ENCODE measurements at places on chromosomes 1 and 21.
A peak's percentile ranks its signal among the peaks of the same experiment; 100 is the strongest.

DNA sequence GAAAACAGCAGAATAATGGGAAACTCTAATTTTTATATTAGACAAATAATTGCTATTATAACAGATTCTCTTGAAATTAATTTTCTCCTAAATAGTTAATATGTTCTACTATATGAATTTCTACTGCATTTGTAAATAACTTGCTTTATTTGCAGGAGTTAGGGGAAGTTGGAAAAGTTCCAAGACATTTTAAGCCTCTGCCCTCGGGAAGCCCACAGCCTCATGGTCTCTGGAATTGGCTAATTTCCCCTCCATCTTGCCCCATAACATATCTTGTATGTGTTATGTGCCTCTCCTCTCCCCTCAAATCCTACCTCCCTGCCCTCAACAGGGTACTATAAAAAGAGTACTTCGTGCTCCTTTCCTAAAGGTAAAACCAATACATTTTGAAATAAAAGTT lies 271.4 kb upstream of the NR5A2 start:
- H3K4me3 ChIP-seq = no peak overlapping the region
- no peaks in the 10 kb centered on the region for H3K4me1 ChIP-seq
- no peaks in the 10 kb centered on the region for H3K36me3 ChIP-seq
- no peak for DNase-seq

DNA sequence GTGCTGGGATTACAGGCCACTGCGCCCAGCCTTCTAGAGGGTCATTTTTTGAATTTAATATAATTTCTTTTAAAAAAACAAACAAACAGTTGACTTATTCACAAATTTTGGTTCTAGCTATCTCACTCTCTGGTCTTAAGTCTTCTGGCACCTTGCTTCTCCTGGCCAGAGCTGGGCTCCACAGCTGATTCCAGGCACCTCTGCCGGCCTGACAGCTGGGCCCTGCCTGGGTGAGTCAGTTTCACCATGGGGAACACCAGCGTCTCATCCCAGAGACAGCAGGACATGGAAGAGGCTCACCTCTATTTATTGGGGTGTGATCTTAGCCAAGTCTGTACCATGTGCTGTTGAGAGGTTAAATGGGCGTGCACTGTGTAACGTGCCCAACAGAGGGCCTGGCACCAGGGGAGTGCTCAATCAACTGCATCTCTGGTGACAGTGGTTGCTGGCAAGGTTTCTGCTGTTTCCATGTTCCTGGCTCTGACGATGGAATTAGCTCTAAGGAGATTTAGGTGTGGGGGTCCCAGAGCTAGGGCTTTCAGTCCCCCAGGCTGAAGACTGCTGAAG lies 956 bp downstream of the CPLANE2 start:
- peak overlapping the region; percentile 95 for H3K27ac ChIP-seq
- H3K36me3 ChIP-seq = no peaks in the 10 kb centered on the region
- H3K27me3 ChIP-seq = no peaks in the 10 kb centered on the region
- DNase-seq = no peak

DNA sequence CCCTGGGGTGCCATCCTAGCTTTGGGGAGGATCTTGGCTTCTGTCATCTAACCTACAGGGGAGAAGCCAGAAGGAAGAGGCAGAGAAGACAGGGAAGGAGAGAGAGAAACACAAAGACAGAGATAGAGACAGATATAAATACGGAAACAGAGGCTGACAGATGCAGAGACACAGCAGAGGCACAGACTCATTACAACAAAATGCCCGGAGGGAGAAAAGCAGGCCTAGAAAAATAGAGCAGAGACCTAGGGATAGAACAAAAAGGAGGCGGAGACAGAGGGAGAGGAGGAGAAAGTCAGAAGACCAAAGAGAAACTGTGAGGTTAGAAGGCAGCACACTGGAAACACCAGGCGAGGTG lies 1.9 kb downstream of the PEAR1 start:
- no peaks in the 10 kb centered on the region for H3K27me3 ChIP-seq
- no peaks in the 10 kb centered on the region for H3K36me3 ChIP-seq
- no peak for DNase-seq
- H3K4me3 ChIP-seq = no peak overlapping the region
- peak overlapping the region; percentile 89 for H3K27ac ChIP-seq
- H3K4me1 ChIP-seq = peaks cover 50% of the 10 kb centered on the region

DNA sequence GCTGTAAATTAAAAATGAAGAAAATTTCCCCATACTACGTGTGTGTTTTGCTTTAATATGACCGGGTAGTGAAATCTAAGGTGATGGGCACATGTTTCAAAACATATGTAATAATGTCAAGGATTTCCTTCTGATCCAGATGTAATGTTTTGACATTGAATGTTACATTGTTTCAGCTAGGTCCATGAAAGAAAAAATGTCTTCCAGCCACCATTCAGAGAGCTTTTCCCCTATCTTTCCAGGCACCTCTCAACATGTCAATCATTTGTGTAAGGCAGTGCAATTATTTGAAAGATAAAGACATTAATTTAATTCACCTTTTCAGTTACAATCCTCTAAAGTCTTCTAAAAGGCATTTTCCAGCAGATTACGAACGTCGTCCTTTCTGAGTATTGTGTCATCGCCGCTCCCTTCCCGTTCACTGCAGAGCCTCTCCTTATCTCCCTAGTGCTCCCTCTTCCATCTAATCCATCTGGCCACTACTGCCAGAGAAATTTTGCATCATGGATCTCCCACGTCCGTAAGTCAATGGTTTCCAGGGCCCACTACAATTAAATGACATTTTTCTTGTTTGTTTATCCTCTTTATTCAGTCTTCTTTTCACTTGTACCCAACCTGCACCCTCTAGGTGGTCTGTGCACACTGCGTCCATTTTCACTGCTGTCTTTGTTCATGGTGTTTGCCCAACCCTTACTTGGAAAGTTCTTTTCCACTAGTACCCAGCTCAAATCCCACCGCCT lies 1.3 kb upstream of the VAMP3 start:
- DNase-seq = no peak
- H3K27ac ChIP-seq = no peak overlapping the region
- H3K4me3 ChIP-seq = no peak overlapping the region
- no peaks in the 10 kb centered on the region for H3K27me3 ChIP-seq
- H3K36me3 ChIP-seq = no peaks in the 10 kb centered on the region

- no peak overlapping the region for H3K27ac ChIP-seq
- no peaks in the 10 kb centered on the region for H3K36me3 ChIP-seq
- H3K4me1 ChIP-seq = no peaks in the 10 kb centered on the region
- H3K4me3 ChIP-seq = no peak overlapping the region
- no peak for DNase-seq
- no peaks in the 10 kb centered on the region for H3K27me3 ChIP-seq
Observed at GRCh38 chr1:11502516-11502915, 23.6 kb downstream of the DISP3 start.

DNA sequence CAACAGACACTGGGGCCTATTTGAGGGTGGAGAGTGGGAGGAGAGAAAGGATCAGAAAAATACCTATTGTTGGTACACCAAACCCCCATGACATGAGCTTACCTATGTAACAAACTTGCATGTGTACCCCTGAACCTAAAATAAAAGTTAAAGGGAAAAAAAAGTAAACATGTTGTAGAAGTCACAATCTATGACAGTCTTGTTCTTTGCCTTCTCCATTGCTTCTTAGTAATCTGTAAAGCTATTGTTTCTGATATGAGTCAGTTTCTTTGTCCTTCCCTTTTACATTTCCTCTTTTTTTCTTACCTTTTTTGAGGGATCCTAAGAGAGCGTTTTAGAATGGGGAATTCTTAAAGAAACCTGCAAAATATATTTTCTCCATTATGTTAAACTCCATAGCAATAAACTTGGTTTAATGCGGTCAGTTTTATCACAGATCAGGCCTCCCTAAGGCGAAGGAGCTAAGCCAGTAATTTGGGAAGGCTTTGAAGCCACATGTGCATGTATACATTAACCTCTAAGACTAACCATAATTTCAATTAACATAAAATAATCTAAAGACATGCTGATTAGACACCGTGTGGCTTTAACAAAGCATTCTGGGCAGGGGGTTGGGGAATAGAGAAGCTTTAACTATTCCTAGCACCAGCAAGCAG lies 77.8 kb upstream of the C1orf105 start:
- no peaks in the 10 kb centered on the region for H3K27me3 ChIP-seq
- peaks cover 22% of the 10 kb centered on the region for H3K4me1 ChIP-seq
- no peak overlapping the region for H3K4me3 ChIP-seq

GRCh38 chr1:12521096-12521495 lies 96.9 kb downstream of the DHRS3 start:
- H3K4me3 ChIP-seq = no peak overlapping the region
- no peaks in the 10 kb centered on the region for H3K36me3 ChIP-seq
- peak overlapping the region; percentile 14 for H3K27ac ChIP-seq
- H3K27me3 ChIP-seq = no peaks in the 10 kb centered on the region
- H3K4me1 ChIP-seq = peaks cover 34% of the 10 kb centered on the region
- no peak for DNase-seq

GRCh38 chr1:161706113-161706481 lies 932 bp upstream of the FCRLA start:
- no peak overlapping the region for H3K4me3 ChIP-seq
- H3K27me3 ChIP-seq = no peaks in the 10 kb centered on the region

- H3K27ac ChIP-seq = peak overlapping the region; percentile 95
- no peaks in the 10 kb centered on the region for H3K27me3 ChIP-seq
- H3K36me3 ChIP-seq = no peaks in the 10 kb centered on the region
- DNase-seq = no peak
Observed at GRCh38 chr1:226107471-226108460, 45.2 kb downstream of the H3-3A start.

- no peaks in the 10 kb centered on the region for H3K4me1 ChIP-seq
- H3K27me3 ChIP-seq = no peaks in the 10 kb centered on the region
- no peaks in the 10 kb centered on the region for H3K36me3 ChIP-seq
- no peak overlapping the region for H3K4me3 ChIP-seq
- DNase-seq = no peak
Observed at GRCh38 chr1:101511202-101511891, 274.5 kb downstream of the S1PR1 start.

- H3K27ac ChIP-seq = no peak overlapping the region
- H3K4me3 ChIP-seq = no peak overlapping the region
- H3K27me3 ChIP-seq = no peaks in the 10 kb centered on the region
- H3K4me1 ChIP-seq = no peaks in the 10 kb centered on the region
- no peaks in the 10 kb centered on the region for H3K36me3 ChIP-seq
Observed at GRCh38 chr1:242219298-242219901, 220.5 kb upstream of the MAP1LC3C start.
